ENCODE measurements at places on chromosomes 16 and 17. TPM values are rescaled to one million over a fixed set of nuclear protein-coding genes. Genes with fewer than 3 reads are reported as not detected.
A peak's percentile ranks its signal among the peaks of the same experiment; 100 is the strongest.

CCDC154 gene
- 0.31 TPM for polyA plus RNA-seq

VAC14 gene
- polyA plus RNA-seq, result 22.3 TPM

CDH11 gene
- 4.9 TPM for polyA plus RNA-seq

CHMP6 gene
- polyA plus RNA-seq, result 30.5 TPM

NHLRC4 gene
- 0.35 TPM for polyA plus RNA-seq

KRT14 gene
- not detected for polyA plus RNA-seq

GRCh38 chr16:66849549-66849948, 5.3 kb downstream of the CA7 start:
- DNase-seq, result no peak

DNA sequence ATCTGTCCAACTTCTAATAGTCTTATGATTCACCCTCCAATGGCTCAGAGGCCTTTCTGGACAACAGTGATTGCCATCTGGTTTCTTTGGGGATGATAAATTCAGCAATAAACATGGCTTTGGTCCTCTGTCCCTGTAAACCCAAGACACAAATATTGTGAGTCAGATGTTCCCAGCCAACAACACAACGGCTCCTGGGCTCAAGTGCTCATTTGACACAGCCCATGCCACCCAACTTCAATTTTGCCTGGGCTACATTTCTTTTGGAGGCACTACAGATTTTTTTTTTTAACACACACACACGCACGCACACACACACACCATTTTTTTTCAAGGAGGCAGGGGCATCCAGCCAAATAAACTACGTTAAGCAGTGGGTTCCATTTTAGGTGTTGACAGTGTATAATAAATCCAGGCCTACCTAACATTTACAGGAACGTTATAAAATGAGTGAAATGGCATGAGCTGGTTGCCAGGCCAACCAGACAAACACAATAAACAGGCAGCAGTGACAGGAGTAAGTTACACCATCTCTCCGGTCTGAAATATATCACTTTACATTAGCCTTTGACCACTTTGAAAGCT, 939.9 kb upstream of the SOX9 start:
- DNase-seq, result peak; percentile 76

DNA sequence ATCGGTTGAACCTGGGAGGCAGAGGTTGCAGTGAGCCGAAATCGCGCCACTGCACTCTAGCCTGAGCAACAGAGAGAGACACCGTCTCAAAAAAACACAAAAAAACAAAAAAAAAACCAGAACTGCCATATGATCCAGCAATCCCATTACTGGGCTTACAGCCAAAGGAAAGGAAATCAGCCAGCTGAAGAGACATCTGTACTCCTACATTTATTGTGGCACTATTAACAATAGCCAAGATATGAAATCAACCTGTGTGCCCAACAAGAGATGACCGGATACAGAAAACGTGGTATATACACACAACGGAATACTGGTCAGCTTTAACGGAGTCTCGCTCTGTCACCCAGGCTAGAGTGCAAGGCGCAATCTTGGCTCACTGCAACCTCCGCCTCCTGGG, 14.6 kb downstream of the FANCA start:
- no peak for DNase-seq

GRCh38 chr17:11980813-11981212, 16.5 kb downstream of the ZNF18 start:
- DNase-seq, result peak; percentile 9

- peak; percentile 6 for DNase-seq
These were observed 77.7 kb upstream of the EEF2KMT start for GRCh38 chr16:5175266-5175665.

- peak; percentile 82 for DNase-seq
These were observed 668 bp downstream of the MMP15 start for GRCh38 chr16:58026139-58026704.

GRCh38 chr16:46918905-46919792, 35.0 kb downstream of the GPT2 start:
- DNase-seq, result peak; percentile 79

GRCh38 chr17:44765965-44766364, 7.2 kb downstream of the ADAM11 start:
- DNase-seq, result no peak

GRCh38 chr16:49021136-49021535, 260.5 kb downstream of the CBLN1 start:
- DNase-seq, result peak; percentile 58

DNA sequence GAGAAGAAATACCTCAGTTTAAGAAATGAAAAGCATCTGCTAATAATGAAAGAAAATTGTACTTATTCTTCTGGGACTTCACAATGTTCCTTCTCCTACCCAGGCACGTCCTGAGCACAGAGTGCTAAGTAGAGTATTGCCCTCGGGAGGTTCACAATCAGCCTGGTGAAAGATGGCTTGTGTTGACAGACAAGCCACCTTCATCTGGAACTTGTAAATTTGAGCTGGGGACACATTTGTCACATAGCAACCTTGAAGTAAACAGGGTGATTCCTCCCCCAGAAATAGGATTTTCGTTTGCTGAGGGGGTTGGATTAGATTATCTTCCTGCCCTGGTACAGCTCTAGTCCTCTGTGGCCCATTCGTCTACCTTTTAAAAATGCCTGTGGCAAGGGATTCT, 34.4 kb upstream of the MYH2 start:
- no peak for DNase-seq

- no peak for DNase-seq
These were observed 111.7 kb upstream of the CDH5 start for GRCh38 chr16:66254751-66255150.

DNA sequence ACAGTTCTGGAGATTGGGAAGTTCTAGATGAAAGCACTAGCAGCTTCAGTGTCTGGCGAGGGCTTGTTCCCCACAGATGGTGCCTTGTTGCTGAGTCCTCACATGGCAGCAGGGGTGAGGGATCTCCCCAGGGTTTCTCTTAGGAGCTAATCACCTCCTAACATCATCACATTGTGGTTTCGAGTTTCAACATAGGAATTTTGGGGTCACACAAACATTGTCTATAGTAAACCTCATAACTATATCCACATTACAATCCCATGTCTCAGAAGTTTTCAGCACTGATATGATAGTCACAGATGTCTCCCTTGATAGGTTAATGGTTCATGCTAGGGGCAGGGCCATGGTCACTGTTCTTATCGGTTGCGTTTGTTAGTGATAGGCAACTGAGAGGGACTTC, 13.8 kb downstream of the CLUAP1 start:
- DNase-seq, result no peak

All from stomach (tissue), 19 donors.